Activated CD8-positive, alpha-beta T cell treated with anti-CD3 and anti-CD28 coated beads, Interleukin-2, amount 10 ng/mL, durations not matched to agents 7 days and 5 days (primary cell): ENCODE measurements at places on chromosomes 3 and 15. TPM values are rescaled to one million over a fixed set of nuclear protein-coding genes. Genes with fewer than 3 reads are reported as not detected.

Gene ARPIN
- total RNA-seq, result not detected

Gene SCN11A
- total RNA-seq, result not detected

Gene DLEC1
- total RNA-seq, result 0.26 TPM

Gene THSD4
- not detected for total RNA-seq

DNA sequence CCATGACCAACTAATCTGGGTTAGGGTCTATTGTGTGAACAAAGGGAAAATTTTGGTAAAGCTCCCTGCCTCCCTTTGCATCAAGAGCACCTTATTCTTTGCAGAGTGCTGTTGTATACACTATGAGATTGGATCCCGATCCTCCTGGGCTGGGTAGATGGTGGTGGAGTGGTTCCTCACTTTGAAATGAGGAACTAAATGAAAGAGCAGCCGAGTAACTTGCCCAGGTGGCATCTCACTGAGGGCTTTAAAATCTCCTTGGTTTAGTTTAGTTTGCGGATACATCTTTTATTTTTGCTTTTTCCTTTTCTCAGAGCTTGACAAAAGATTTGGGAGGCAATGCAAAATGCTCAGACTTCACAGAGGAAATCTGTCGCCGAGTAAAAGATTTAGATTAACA lies 19.4 kb downstream of the IDH3A start:
- H3K36me3 ChIP-seq, result peaks cover 79% of the 10 kb centered on the region
- peaks cover 54% of the 10 kb centered on the region for H3K4me1 ChIP-seq
- no peak for DNase-seq
- no peak overlapping the region for H3K4me3 ChIP-seq
- H3K27me3 ChIP-seq, result no peaks in the 10 kb centered on the region
- peak overlapping the region; percentile 13 for H3K27ac ChIP-seq

DNA sequence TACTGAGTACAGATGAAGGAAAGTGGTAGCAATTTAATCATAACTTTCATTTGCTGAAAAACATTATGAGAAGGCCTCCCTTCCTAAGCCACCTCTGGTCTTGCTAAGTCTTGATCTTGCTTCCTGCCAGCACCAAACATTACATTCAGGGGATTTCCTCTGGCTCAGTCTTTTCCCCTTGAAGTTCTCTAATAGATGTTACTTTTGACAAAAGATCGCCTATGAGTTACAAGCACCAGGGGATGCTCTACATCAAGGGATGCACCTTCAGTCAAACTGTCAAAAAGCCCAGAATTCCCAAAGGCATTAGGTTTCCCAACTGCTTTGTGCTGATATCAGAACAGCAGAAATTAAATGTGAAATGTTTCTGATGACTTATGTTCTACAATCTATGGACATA lies 47.3 kb downstream of the AQP9 start:
- no peak for DNase-seq
- peaks cover 6% of the 10 kb centered on the region for H3K4me1 ChIP-seq
- peaks cover 29% of the 10 kb centered on the region for H3K27me3 ChIP-seq
- H3K36me3 ChIP-seq, result no peaks in the 10 kb centered on the region
- no peak overlapping the region for H3K27ac ChIP-seq
- no peak overlapping the region for H3K4me3 ChIP-seq

GRCh38 chr15:28114721-28115622 lies 15.9 kb upstream of the OCA2 start:
- DNase-seq, result no peak
- H3K4me3 ChIP-seq, result no peak overlapping the region
- peaks cover 32% of the 10 kb centered on the region for H3K36me3 ChIP-seq
- H3K27me3 ChIP-seq, result no peaks in the 10 kb centered on the region
- no peak overlapping the region for H3K27ac ChIP-seq
